Activated CD8-positive, alpha-beta T cell treated with anti-CD3 and anti-CD28 coated beads for 36 hours (primary cell): ENCODE measurements at places on chromosomes 7 and 10. TPM values are rescaled to one million over a fixed set of nuclear protein-coding genes. Genes with fewer than 3 reads are reported as not detected.

- DNase-seq: no peak
These were observed 173.1 kb upstream of the LRRTM3 start for GRCh38 chr10:66752714-66753113.

DNA sequence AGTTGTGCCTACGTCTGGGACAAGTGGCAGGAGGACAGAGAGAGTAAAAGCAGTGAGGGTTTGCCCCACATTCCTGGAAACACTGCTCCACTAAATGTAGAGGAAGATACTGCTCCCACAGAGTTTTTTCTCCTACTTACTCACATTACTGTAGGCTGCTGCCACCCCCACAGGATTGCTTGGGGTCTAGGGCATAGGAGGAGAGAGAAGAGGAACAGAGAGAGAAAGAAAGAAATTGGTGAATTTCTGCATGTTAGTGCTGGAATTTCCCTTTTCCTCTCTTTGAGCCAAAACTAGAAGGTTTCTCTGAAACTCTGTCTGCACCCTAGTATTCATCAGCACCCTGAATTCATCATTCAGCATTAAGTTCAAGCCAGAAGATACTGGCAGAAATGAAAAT, 397.9 kb downstream of the INHBA start:
- no peak for DNase-seq

DNA sequence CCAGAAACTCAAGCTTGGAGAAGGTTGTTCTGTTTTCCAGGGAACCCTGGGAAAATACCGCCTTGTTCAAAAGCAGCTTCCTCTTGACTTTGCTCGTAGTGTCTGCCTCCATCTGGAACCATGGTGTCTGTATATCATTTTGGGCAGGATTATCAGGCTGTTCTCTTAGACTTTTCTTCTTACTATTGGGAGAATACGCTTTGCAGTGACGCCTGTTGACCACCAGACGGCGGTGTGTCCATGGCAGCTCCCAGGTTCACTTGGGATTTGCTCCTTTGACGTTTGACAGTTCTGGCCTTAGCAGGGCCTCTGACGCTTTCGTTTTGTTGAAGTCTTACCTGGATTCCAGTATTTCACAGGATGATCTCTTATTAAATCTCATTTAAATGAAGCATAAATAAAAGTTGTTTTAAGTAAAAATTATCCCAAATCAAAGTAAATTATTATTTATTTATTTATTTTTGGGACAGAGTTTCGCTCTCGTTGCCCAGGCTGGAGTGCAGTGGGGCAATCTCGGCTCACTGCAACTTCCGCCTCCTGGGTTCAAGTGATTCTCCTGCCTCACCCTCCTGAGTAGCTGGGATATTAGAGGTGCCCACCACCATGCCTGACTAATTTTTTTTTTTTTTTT, 41.8 kb upstream of the GJD4 start:
- DNase-seq: peak; percentile 57

DNA sequence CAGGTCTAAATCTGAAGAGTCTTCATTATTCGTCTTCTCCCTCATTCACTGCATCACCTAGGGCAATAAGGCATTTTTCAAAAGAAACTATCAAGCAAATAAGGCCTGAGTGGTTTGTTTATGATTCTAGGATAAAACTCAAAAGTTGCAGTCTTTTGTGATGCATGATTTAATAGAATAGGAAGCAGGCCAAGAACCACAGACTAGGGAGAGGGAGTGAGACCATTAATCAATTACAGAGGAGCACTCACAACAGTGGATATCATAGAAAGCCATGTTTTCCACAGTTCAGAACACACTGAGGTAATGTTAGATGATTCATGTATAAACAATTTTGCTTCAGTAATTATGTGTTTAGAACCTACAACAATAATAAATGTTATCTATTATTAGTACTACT, 87.8 kb upstream of the LRRTM3 start:
- no peak for DNase-seq

- DNase-seq: no peak
These were observed 25.6 kb downstream of the SLC25A16 start for GRCh38 chr10:68501691-68502090.

DNA sequence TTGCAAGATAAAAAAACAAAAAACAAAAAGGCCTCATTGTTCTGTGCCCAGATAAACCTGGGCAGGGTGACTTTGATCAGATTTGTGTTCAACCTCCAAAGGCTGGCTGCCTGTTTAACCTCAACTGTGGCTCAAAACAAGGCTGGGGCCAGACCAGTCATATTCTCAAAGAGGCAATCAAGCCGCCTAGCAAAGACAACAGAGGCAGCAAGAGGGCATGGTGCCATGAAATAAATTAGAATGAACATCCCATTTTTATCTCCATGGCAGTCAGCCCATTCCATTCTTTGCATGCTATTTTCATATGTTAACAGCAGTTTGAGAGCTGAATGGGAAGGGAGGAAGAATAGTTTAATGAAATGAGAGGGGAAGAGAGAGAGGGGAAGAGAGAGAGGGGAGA, 1150.3 kb downstream of the TYW1 start:
- DNase-seq: no peak

DNA sequence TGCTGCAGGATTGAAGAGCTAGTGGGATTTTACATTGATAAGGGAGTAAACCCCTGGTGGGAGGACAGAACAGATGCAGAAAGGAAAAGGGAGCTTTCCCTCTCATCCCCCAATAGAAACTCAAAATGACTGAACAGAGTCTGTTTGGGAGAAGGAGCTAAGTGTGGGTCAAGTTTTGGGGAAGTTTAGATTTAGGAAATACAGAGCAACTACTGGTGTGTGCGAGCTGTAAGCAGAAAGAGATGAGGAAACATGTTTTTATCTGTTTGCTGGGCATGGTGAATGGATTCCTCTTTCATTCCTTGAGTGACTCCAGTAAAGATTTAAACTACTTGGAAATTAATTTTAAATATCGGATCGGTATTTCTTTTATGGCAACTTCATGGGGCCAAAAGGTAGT, 132.7 kb downstream of the AOAH start:
- DNase-seq: no peak

DNA sequence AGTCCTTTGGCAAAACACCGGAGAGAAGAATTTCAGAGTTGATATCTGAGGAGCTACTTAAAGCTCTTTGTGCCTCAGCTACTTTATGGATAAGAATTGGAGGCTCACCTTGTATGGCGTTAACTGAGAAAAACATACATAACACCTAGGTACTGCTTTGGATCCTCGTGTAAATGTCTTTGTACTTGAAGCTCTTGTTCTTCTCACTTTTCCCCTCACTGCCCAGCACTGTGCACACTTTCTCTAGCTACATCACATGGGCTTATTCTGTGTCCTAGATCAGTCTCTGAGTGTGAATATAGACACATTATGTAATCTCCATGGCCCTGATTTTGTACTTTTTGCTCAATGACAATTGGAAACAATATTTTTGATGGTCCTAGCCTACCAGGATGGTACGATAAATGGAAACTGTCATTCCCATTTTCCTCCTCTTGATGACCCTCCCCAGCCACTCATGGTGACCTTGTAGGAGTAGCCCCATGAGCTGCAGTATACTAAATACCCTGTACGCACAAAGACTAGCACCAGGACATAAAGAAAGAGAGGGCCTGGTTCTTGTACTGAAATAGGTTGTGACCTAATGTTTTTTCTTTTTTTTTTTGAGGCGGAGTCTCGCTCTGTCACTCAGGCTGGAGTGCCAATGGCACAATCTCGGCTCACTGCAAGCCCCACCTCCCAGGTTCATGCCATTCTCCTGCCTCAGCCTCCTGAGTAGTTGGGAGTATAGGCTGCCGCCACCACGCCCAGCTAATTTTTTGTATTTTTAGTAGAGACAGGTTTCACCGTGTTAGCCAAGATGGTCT, 22.1 kb downstream of the STAMBPL1 start:
- DNase-seq: peak; percentile 28

DNA sequence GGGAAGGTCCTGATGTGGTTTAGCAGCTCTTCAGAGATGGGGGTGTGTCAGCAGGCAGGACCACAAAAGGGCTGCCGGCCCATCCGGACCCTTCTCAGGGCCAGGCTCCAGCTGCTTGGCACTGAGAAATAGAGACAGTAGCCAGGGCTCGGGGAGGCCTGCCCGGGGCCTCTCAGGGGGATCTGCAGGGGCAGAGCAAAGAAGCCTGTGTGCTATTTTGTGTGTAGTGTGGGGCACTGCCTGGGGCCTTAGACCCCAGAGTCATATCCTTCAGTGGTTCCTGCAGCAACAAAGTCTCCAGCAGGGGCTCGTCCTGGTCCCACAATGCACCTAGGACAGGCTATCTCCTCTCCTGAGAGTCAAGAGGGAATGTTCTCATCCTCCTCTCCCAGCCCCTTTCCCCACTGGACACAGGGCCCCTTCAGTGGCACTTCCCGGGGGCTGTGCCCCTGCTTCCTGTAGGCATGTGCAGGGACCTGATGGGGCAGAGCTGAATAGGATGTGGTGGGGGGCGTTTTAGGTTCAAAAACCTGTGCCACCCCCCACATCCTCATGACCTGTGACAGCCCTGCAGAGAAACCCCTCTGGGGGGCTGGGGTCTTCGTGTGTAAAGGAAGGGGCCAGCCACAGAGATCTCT, 159.5 kb upstream of the RHEB start:
- DNase-seq: peak; percentile 6

GRCh38 chr10:103859161-103860086, 4.0 kb upstream of the SH3PXD2A start:
- DNase-seq: peak; percentile 79

DNA sequence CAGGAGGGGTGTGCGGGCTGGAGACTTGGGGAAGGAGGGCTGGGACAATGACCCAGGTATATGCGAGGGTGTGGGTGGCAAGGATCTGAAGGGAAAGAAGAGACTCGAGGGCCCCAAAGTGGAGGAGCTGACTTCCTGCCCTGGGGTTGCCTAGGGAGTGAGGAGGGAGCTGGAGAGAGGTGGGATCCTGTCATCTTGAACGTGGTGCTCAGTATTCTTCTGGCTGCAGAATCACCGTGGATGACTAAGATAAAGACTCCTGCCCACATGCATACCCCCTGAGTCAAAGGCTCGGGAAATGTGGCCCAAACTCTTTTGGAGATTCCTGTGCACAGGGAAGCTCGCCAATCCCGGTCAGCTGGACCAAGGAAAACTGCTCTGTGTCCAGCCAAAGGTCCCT, 31.2 kb downstream of the COL17A1 start:
- no peak for DNase-seq

- DNase-seq: no peak
These were observed 120.0 kb downstream of the SRPK2 start for GRCh38 chr7:105268511-105269392.

DNA sequence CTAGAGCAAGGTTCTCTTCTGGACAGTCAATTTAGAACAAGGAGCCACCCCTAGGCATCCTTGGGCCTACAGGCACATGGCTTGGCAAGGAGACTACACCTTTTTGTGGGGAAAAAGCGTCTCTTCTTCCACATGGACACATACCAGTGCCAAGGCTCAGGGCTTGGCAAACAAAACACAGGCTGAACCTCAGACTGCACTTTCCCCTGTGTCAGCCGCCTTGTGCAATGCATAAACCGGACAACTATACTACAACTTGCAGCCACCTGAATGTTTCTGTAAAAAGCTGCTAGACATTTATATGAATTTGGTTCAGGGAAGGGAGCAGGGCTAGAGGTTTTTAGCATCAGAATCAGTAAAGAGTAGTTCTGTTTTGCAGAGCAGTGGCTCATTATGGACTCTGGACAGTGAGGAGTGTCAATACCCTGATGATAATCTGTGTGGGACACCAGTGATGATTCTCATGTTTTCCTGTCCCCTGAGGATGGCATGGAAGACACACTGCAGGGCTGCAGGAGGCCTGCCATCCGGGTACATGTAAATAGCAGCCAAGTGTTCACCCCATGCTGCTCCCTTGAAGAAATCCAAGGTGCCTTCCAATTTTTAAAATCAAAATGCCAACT, 118.9 kb downstream of the GATA3 start:
- DNase-seq: no peak

- no peak for DNase-seq
These were observed 218.8 kb upstream of the FRMD4A start for GRCh38 chr10:14549496-14549895.

- DNase-seq: no peak
These were observed 5.8 kb upstream of the AGR2 start for GRCh38 chr7:16810573-16810972.

DNA sequence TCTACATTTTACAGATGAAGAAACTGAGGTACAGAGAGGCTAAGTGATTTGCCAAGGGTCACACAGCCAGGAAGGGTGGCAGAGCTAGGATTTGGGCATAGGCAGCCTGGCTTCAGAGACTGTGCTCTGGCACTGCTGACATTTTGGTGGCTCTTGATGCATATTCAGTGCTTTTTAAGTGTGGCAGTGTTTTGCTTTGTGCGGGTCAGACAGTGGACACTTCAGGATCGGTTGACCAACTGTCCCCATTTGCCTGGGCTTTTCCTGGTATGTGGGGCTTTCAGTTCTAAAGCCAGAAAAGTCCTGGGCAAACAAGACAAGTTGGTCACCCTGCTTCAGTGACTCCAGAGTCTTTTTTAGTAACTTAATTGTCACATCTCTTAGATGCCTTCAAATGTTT, 35.0 kb downstream of the SUFU start:
- DNase-seq: no peak

DNA sequence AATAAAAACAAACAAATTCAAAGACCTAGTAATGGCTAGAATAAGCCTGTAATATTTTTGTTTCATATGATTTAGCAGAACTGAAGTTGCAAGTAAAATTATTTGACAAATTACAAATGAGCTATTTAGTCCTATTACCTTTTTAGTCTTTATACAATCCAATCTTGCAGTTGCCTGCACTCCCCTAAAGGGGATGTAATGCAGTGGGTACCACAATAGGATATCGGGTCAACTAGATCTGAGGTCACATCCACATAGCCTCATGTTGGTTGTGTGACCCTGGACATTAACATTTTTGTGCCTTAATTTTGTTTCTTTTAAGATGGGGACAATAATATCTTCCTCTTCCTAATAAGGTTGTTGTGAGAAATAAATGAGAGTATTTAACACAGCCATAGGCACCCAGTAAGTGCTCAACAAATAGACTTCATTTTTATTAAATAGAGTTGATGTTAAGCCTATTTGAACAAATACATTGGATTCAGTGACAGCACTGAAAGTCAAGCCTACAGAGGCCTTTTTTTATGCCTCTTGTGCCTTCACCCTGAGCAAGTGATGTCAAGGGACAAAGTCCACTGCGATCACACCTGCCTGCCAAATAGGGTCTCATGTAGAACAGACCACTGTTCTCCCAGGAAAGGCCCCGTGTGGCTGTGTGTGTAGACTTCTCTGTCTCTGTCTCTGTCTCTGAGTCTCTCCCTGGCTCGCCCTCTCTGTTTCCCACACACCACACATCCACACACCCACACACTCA, 124.8 kb downstream of the EVX1 start:
- no peak for DNase-seq

CPVL gene
- total RNA-seq: not detected

TMEM176B gene
- not detected for total RNA-seq

HHEX gene
- 0.58 TPM for total RNA-seq

FLNC gene
- 0.16 TPM for total RNA-seq

CAV1 gene
- 0.18 TPM for total RNA-seq

CFAP46 gene
- total RNA-seq: not detected

PAPOLB gene
- not detected for total RNA-seq

TACC2 gene
- total RNA-seq: not detected

RPS24 gene
- 2,067 TPM for total RNA-seq

CLRN3 gene
- total RNA-seq: not detected

FAM237B gene
- not detected for total RNA-seq
